Endothelial cell of umbilical vein (primary cell): ENCODE measurements at places on chromosomes 7 and 10.

GRCh38 chr10:26844396-26844975, 16.3 kb downstream of the ABI1 start:
- no peak for DNase-seq

DNA sequence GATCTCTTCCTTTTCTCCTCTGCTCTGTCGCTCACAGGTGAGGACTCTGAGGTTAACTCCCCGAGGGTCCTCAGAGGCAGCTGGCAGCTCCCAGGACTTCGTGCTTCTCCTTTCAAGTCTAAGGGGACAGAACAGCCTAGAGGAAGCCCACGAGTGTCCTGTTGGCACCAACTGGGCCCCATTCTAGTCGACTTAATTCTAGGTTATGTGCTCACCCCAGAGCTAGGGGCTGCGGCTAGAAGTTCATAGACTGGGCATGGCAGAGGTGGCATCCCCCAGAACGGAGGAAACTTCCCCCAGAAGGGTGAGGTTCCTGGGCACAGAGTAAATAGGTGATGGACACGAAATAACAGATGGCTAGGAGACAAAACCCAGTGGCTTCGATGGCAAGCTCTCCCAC, 259.4 kb downstream of the TEX36 start:
- DNase-seq = no peak

GRCh38 chr10:12443026-12443425, 93.7 kb downstream of the CAMK1D start:
- DNase-seq = no peak

DNA sequence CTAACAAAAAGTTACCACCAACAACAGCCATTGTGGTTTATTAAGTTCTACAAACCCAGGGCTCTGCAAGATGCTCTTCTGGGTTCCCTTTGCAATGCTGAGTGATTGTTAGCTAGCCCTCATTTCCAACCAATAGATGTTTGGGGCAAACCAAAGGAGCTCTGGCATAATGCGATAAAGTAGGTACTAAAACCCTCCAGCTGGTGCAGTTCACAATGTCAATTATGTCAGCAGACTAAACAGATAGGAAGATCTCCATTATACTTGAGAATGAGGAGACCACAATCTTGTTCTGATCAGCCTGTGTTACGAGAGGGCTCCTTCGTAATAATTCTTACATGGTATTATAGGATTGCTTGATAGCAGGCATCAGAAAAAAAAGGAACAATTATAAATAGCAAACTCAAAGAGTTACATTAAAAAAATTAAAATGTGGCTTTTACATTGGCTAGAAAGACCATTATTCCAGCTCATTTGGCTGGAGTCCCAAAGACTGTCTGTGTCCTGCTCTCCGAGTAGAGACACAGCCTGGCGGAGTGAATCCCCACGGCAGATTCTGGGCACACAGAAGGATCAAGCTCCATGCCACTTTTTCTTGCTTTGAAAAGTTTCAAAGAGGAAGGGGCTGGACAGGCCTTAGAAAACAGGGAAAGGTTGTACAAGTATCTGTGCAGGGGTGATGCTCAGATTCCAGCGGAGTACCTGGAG, 93.8 kb downstream of the ZRANB1 start:
- no peak for DNase-seq

GRCh38 chr10:103619424-103620351, 126.2 kb downstream of the NEURL1 start:
- no peak for DNase-seq
